Stimulated activated CD4-positive, alpha-beta T cell treated with anti-CD3 and anti-CD28 coated beads, Interleukin-4, amount 100 ng/mL, for 4 hours (primary cell): ENCODE measurements at places on chromosomes 2 and 18.

GRCh38 chr18:70258243-70258642 is 30.6 kb upstream of the SOCS6 start:
- no peak for DNase-seq

GRCh38 chr2:6423157-6423556 is 442.6 kb downstream of the CMPK2 start:
- DNase-seq = no peak

- no peak for DNase-seq
These were observed 40.1 kb upstream of the AKAIN1 start for GRCh38 chr18:5237083-5237722.

GRCh38 chr2:86627550-86627949 is 3.9 kb upstream of the RNF103 start:
- no peak for DNase-seq

DNA sequence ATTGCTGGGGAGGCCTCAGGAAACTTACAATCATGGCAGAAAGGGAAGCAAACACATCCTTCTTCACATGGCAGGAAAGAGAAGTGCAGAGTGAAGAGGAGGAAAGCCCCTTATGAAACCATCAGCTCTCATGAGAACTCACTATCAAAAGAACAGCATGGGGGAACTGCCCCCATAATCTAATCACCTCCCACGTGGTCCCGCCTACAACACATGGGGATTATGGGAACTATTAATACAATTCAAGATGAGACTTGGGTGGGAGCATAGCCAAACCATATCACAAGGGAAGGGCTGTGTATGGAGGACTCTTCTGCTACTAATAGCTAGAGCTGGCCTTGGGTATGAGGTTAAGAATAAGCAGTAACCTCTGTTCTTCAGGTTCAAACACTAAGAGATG is 8.8 kb upstream of the SETBP1 start:
- no peak for DNase-seq

- DNase-seq = no peak
These were observed 4.7 kb downstream of the SLC25A12 start for GRCh38 chr2:171889333-171889732.

DNA sequence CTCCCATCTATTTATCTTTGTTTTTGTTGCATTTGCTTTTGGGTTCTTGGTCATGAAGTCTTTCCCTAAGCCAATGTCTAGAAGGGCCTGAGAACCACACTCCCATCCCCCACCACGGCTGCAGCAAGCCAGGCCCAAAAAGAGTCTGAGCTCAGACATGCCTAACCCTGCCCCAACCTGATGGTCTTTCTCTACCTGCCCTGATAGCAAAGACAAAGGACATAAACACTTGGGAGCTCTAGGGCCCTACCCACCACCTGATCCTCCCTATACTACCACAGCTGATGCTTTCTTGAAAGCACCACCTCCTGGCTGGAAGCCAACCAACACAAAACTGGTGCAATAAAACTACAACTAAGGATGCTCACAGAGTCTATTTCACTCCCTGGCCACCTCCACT is 233.4 kb downstream of the WDR7 start:
- no peak for DNase-seq

DNA sequence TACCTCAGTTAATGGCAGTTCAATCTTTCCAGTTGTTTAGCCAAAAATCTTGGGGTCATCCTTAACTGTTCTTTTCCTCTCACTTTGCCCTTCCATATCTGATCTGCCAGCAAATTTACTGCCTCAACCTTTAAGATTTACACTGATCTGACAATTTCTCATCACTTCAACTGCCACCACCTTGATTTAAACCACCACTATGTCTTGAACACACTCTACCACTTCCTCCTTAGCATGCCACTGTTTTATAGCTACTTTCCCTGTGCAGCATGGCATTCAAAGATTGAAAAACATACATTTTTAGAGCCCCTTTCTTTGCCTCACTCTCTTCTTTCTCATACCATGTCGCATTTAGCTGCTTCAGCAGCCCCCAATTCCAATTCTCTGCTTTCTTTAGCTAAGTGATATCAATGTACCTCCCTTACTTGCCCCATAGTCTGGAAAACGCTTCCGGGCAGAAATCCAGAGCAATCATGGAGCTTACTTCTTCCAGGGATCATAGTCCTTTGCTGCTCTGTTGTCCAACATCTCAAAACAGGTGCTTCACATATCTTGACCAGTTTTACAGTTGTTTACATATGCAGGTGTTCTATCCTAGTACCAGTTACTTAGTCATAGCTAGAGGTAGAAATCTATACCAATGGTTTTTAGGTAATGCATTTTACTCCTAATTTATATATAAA is 10.9 kb downstream of the PGAP1 start:
- no peak for DNase-seq

DNA sequence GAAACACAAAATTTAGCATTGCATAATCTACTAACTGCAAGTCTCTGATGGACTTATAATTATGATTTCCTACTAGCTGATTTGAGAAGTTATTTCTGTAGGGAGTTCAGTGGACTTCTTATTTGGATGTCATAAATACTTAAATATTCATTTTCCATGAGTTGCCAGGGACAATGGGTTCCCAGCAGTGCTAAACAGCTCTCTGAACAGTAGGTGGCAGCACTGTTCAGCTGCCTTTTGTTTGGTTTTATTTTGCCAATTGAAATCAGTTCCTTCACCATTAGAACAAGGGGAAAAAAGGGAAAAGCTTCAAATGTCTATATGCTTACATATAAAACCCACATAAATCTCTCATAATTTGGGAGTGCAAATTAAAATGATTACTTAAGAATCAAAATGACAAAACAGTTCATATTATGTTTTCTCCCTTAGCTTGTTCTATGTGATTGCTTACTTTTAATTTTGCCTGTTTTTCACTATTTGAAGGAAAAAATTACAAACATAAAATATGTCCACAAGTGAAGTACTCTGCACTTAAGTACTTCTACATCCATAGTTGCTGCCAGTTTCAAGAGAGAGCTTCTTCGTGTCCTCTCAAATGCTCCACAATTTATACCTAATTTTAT is 898.9 kb downstream of the CPS1 start:
- DNase-seq = no peak

- DNase-seq = no peak
These were observed 59.5 kb upstream of the CCDC195 start for GRCh38 chr2:224775647-224776046.

DNA sequence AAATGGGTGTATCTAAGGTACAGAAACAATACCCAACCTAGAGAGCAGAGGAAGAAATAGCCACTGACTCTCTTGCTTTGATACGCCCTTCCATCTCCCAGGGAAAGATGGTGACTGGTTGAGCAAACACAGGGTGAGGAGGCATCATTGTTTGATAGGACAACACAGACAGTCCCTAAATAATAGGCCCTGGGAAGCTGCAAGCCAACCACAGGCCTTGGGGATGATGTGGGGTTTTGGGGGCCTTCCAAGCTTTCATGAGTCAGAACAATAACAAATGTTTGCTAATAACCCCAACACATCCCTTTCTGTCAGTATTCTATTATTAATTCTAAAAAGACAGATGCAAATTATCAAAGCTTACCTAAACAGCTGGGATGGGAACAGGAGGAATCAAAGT is 9.8 kb downstream of the LGALSL start:
- no peak for DNase-seq

DNA sequence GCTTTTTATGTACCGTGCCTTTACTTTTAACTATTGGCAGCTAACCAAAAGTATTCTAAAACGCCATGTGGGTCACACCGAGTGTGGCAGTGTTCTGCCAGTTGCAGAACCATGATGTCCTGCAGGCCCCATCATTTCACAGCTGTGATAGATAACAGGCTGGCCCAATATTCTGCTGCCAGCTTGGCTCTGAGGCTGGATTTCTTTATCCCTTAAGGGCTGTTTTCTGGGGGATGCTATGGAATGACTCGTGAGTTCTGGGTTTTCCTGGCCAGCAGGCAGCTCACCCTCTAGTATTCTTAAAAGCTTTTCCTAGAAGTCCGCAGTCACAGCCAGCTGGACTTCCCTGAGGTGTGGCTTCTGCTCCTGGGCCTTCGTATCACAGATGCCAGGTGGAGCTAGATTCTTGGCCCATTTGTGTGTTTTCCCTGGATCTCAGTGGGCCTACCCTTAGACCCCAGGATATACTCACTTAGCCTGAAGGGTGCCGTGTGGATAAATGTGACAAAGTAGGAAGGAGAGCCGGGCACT is 41.0 kb downstream of the FHOD3 start:
- no peak for DNase-seq

DNA sequence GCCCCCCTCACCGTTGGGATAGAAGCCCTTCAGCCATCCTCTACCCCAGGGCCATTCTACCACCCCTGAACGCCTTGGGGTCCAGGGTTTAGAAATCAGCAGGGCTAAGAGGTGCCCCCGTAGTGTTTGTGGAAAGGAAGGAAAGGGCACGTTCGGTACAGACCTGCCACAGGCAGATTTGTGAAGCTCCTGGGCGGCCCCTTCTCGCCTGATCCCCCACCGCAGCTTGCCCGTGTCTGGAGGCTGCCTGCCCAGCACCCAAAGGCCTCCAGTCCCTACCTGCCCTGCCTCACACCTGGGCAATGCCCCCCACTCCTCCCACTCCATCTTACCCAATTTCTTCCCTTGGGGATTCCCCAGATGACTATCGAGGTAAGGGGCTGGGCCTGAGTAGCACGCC is 21.2 kb downstream of the ATP6V1C2 start:
- DNase-seq = no peak

GRCh38 chr2:20542746-20543468 is 96.0 kb downstream of the RHOB start:
- DNase-seq = no peak

GRCh38 chr18:62338446-62339105 is 13.5 kb downstream of the TNFRSF11A start:
- no peak for DNase-seq

GRCh38 chr2:37489536-37489935 is 145.1 kb downstream of the QPCT start:
- DNase-seq = no peak

GRCh38 chr2:635687-636621 is 41.3 kb downstream of the TMEM18 start:
- DNase-seq = no peak

GRCh38 chr2:141899740-141900139 is 231.1 kb downstream of the LRP1B start:
- DNase-seq = no peak

- DNase-seq = no peak
These were observed 53.6 kb upstream of the UGP2 start for GRCh38 chr2:63788071-63788470.

- DNase-seq = no peak
These were observed 156.4 kb downstream of the SEPTIN10 start for GRCh38 chr2:109457366-109457765.

- DNase-seq = no peak
These were observed 21.2 kb downstream of the GORASP2 start for GRCh38 chr2:170950221-170950761.

DNA sequence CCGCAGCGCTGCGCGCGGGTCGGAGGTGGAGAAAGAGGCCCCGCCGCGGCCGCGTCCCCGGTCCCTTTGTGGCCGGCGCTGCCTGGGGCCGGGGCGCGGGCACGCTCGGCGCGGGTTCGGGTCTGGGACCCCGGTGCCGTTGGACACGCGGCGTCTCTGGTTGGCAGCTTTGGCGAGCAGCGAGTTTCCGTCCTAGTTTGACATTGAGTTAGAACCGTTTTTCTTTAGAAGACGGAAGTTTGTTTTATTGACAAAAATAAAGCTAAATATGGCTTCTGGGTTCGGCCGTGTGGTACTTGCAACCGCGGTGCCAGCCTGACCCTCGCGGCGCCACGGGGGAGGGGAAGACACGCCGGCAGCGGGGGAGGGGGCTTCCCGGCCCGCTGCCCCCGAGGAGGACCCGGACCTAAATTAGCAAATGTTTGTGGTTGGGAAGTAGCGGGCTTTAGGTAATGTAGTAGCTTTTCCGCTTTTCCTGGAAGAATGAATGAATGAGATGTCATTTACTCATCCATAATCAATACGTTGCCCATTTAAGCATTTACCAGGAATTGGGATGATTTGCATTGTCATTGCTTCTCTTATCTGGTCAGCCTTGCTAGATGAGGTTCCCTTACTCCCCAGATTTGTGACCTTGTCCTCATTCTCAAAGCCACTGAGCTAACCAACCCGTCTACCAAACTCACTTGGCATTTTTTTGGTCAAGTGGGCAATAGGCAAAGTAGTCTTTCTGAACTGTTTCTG is 530 bp downstream of the GALNT1 start:
- no peak for DNase-seq

GRCh38 chr18:9082711-9083510 is 19.6 kb upstream of the NDUFV2 start:
- peak; percentile 54 for DNase-seq

- no peak for DNase-seq
These were observed 46.6 kb downstream of the SPATS2L start for GRCh38 chr2:200353120-200353519.

DNA sequence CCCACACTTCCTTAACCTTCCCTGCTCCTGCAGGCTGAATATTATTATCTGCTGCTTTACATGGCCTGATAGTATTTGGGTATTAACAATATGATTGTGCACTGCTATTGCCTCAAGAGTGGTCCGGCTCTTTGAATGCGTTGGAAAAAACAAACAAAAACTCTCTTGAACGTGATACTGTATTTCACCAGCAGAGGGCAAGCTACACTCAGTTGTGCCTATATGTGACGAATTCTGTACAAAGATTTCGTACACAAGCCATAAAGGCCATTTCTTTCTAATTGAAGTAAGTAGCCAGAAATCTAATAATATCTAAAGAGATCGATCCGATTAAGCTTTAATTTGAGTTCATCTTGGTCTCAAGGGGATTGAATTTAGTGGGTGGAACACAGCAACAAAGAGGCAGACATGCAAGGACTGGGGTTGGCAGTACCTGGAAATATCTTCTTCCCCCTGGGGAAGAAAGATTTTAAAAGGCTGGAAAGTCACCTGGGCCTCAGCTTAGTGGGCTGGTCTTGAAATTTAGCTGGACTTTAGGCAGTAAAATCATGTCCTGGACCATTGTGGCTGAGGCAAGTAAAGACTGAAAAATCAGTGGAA is 49.3 kb upstream of the RAB6D start:
- DNase-seq = no peak

GRCh38 chr2:28544922-28545589 is 49.2 kb downstream of the PLB1 start:
- DNase-seq = no peak

- no peak for DNase-seq
These were observed 234.9 kb upstream of the CDH2 start for GRCh38 chr18:28411806-28412205.

DNA sequence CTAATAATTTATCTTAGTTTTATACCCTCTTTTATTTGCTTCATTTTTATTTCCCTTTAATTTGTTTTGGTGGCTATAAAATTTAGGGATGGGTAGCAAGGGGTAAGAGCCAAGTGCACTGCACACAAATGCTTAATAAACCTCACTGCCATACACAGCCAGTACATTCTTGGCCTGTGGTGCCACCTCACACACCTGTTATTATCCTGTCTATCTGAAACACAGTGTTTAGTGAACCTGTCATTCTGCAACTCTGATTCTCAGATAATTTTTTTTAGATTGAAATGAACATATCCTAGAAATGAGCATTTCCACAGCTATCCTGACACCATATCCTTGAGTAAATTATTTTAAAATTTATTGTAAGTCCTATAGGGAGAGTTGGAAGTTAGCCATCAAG is 807.5 kb downstream of the DCC start:
- no peak for DNase-seq
